Right cardiac atrium (tissue), 5 donors: ENCODE measurements at places on chromosomes 13 and 19.

- DNase-seq: no peak
These were observed 1.3 kb downstream of the ALG5 start for GRCh38 chr13:36997716-36998427.

- DNase-seq: no peak
These were observed 38.6 kb upstream of the CD33 start for GRCh38 chr19:51186323-51186722.

- DNase-seq: peak; percentile 92
These were observed 420 bp downstream of the IL17D start for GRCh38 chr13:20703780-20704458.

DNA sequence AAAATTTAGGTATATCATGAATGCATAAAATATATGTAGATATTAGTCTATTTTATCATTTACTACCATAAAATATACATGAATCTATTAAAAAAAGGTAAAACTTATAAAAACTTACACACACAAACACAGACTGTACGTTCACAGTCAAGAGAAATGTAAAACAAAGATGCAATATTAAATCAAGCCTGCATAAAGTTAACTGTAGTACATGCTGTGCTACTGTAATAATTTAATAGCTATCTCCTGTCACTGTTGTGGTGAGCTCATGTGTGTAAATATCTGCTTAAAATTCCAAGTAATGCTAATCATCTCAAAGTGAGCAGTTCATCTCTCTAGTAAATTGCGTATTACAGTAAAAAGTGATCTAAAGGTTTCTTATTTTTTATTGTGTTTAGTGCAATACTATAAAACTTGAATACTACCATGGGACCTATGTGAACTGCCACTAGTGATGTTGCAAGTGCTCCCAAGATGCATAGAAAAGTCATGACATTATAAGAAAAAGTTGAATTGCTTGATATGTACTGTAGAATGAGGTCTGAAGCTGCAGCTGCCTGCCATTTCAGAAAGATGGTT, 762 bp upstream of the ZNF233 start:
- DNase-seq: no peak

DNA sequence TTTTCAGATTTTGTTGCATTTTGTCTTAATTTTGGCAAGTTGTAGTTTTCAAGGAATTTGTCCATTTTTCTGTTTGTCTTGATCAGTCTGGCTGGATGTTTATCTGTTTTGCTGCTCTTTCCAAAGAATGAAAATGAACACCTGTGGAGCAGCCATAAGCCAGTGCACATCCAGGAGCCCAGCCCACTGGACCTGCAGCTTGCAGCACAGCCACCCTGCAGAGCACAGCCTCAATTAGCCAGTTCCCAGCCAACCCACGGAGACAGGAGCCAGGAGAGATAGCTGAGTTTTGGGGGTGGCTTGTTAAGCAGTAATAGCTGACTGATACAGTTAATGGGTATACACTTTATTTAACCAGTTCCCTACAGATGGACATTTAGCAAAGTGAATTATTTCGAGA, 38.0 kb upstream of the URI1 start:
- DNase-seq: no peak

DNA sequence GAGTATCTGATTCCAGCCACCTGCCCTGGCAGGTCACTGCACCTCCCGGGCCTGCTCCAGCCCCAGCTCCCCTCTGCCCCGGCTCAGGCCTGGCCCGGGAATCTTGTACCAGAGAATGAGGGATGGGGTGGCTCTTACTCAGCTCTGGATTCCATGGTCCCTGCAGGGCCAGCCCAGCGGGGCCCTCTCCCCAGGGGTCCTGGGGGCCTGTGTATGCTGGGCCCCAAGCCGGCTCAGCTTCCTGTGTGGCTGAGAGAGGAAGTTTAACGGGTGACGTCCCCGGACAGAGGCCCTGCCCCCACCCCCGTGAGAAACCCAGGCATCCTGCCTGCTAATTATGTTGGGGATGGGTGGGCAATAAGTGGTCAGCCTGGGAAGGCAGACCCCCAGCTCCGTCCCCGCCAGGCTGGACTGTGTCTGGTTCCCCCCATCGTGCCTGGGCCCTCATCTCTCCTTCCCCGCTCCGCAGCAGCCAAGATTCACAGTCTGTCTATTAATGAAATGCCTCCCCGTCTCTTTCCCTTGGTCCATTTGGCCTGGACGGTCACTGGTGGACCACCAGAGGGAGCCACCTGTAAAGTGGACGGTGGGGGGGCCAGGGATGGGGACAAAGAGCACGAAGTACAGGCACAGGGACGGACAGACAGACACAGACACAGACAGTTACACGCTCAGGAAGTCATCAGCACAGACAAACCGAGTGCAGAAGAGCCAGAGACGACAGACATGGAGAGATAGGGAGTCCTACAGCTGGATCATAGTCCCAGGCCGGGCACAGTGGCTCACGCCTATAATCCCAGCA, at the start of gene DENND1C:
TSS of gene DENND1C (minus strand) at position 247 of the 802 bp plus-strand sequence. CDS start at position 155, 92 bp downstream.
- DNase-seq: peak; percentile 45

DNA sequence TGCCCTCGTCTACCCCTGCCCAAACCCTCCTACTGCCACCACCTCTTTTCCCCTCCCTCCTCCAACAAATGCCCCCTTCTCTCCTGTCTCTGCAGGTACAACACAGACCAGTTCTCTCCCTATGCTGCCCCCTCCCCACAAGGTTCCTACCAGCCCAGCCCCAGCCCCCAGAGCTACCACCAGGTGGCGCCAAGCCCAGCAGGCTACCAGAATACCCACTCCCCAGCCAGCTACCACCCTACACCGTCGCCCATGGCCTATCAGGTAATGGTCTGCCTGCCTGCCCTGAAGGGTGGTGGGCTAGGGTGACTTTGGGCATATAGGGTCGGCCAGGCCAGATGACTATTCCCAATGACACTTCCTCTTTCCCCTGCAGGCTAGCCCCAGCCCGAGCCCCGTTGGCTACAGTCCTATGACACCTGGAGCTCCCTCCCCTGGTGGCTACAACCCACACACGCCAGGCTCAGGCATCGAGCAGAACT, 6.5 kb upstream of the TIMM50 start:
- peak; percentile 56 for DNase-seq

DNA sequence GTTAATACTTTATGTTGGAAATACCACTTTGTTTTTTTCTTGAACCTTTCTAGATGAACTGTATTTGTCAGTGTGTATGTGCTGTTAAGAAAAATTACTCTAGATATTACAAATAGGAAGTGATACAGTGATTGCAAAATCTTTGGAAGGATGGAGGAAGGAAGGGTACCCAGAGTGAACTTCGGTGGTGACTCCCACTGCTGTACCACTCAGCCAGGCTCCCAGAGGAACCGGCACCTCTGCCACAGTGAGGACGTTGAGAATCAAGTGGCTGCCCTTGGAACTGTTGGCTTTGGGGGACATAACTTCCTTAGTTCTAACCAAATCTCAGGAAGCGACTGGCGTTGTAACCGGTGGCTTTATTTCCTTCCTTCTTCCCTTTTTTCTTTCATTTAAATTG, 184.7 kb downstream of the PCCA start:
- no peak for DNase-seq
